ENCODE measurements at places on chromosomes 2 and 18.
A peak's percentile ranks its signal among the peaks of the same experiment; 100 is the strongest.

GRCh38 chr18:37684183-37684582, 118.6 kb upstream of the CELF4 start:
- no peak for DNase-seq

DNA sequence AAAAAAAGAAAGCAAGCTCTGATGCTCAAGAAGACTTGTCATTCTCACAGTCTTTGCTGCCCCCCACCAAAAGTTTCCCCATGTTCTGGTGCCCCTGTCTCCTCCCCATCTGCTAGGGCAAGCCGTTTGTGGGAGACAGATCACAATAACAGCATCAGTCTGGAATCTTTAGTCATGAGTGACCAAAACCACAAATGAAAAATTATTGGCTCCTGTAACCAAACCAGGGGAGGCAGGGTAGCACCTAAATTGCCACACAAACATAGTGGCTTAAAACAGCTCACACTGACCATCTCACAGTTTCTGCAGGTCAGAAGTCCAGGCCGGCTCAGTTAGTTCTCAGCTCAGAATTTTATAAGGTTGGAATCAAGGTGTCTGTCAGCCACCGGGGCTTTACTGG, 9.1 kb upstream of the B3GNT7 start:
- DNase-seq, result peak; percentile 44

DNA sequence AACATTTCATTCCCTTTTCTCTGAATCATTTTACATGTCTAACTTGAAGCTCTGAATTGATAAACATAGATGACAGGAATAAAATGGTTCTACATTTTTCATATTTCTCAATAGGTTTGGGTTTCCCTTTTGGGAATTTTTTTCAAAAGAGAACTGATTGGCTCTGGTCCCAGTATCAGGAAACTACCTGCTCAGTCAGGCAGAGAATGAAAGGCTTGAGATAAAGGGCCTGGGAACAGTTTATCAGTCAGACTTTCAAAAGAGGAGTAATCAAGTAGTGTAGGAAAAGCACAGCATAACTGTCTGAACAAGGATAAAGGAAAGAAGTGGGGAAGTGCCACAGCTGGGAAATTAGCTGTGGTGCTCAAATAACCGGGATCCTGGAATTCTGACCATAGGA, 28.3 kb upstream of the CCL20 start:
- DNase-seq, result no peak

GRCh38 chr2:42195559-42195958, 26.4 kb downstream of the EML4 start:
- DNase-seq, result peak; percentile 70

DNA sequence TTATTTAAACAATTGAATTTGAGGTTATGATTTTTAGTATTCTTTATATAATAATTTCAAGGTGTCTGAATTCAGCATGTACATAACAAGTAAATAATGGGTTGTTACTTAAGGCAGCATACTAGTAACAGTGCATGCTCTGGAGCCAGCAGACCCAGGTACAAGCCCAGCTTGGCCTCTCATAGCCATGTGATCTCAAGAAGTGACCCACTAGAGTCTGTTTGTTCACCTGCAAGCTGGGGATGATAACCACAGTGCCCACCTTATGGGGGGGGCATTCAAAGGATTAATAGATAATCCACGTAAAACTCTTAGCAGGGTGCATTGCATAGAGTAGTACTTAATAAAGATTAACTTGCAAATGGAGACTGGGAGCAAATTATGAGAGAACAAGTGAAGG, 163.6 kb downstream of the TRABD2A start:
- no peak for DNase-seq

DNA sequence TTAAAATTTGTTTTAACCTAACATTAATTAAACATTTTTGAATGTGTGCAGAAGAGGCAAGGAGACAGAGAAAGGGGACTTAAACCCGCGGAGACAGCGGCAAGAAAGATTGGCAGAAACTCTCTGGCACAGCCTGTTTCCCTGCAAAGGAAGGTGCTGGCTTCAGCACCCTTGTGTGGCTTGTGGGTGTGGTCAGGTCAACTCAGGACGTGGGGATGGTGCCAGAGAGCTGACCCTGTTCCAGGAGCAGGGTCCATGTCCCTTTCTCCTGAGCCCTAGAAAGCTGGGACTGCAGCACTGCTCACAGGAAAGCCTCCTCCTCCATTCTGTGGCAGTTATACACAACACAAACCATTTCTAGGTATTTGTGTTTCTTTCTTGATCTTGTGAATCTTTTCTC, 176.2 kb upstream of the ST6GAL2 start:
- no peak for DNase-seq

GRCh38 chr2:98698896-98699295, 32.0 kb downstream of the MGAT4A start:
- no peak for DNase-seq

GRCh38 chr2:157808421-157808820, 67.7 kb downstream of the ACVR1 start:
- DNase-seq, result no peak

GRCh38 chr2:8729939-8730338, 48.1 kb downstream of the ID2 start:
- no peak for DNase-seq

DNA sequence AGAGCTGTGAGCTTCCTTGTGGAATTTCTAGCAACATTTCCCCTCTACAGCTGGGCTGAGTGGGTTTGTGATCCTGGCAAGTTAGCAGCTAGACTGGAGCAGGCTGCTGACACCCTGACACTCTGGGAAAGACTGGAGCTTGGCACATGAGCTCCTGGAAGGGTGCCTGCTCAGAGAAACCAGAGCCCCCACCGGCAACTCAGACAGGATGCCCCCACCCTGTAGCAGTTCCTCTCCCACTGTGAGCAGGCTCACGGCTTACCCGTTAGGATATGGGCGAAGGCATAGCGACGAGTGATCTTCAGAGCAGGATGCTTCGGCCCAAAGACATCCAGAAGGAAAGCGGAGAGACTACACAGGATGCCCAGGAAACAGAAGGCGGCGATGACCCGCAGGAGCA, 11.2 kb downstream of the TMEM127 start:
- no peak for DNase-seq

DNA sequence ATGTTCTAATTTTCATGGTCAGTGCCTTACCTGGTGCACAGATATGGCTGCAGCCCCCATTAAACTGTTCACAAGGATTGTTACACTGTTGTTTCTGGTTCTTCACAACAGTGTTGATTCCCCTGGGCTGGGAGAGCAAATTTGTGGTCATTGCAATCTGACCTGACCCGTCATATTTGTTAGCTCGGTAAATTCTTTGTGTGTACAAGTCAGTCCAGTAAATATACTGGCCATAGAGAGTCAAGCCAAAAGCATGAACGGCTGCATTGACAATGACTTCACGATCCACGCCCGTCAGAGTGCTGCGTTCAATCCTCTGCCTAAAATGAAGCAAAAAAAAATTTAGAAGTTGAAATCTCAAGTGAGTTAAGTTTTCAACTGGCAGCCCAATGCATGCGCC, 134.6 kb downstream of the DHRS9 start:
- no peak for DNase-seq

DNA sequence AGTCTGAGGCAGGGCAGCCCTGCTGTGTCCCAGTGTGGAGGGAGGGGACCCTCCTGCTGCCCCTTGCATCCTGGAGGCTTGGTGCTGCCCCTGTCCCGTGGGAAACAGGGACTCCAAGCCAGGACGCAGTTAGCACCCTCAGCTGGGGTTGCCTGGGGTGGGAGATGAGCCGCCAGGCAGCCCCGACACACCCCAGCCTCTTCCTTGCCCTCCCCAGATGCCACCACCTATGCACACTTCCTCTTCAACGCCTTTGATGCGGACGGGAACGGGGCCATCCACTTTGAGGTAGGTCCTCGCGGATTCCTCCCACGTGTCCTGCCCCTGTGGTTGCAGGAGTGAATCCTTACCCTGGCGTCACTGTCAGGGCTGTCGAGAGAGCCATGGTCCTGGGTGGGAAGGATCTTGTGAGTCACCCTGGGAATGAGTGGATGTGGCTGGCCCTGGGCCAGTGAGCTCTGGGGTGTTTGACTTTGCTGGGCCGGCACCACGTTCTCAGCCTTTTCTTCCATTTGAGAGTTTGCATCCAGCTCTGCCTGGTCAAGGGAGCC, 27.5 kb upstream of the FAHD2A start:
- no peak for DNase-seq

DNA sequence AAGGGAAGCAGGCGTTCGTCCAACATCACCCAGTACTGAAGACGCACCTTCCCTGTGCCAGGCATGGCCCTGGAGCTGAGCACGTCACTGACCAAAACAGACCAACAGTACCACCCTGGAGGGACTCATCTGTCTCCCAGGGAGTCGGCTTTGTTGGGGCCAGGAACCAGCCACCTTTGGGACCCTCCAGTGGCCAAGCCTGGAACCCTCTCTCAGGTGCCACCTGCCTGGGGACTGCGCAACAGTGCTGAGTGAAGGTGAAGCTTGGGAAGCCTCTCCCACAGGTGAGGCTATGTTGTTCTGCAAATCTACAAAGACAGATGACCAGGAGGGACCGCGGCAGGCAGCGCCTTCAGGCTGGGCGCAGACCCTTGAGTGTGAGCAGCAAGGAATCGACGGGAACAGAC, 91.4 kb upstream of the OTOS start:
- no peak for DNase-seq

GRCh38 chr2:191676790-191677645, 918 bp upstream of the NABP1 start:
- DNase-seq, result peak; percentile 87

DNA sequence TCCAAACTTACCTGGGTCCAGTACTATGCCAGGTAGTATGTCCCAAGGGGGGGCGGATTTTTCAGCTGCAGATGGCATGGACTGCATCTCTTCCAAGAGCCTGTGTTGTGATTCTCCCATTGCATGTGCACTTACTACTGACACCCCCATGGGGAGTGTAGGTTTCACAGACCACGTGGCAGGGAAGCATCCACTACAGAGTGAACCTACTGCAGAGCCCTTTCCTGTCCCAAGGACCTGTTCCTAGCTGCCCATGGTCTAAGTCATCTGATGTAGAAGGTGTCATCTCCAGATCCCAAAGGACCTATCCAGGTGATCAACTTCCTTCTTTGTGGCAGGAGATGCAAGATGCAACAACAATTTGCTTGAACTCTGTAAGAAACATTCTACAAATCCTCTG, 9.9 kb upstream of the SULT1C3 start:
- DNase-seq, result no peak

DNA sequence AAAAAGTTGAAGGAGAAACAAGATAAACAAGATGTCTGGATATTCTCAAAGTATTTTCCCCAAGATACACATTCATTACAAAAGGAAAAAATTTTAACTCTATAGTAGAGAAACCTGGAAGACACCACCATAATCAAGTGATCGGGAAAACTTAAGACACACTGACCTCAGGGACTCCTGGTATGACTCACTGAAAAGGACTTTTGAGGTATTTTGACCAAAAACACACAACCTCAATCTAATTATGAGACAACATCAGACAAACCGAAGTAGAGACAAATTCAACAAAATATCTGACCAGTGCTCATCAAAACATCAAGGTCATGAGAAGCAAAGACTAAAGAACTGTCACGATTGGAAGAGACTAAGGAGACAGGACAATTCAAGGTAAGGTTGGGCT, 34.7 kb downstream of the LPIN2 start:
- peak; percentile 43 for DNase-seq

GRCh38 chr18:44051026-44051425, 629.7 kb upstream of the SETBP1 start:
- DNase-seq, result peak; percentile 11

DNA sequence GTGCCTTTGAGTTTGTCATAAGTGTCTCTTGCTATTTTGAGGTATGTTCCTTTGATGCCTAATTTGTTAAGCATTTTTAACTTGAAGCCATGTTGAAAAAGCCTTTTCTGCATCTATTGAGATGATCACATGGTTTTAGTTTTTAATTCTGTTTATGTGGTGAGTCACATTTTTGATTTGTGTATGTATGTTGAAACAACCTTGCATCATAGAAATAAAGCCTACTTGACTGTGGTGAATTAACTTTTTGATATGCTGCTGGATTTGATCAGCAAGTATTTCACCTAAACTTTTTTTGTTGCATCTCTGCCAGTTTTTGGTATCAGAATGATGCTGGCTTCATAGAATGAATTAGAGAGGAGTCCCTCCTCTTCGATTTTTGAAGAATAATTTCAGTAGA, 469.7 kb downstream of the CDH2 start:
- peak; percentile 82 for DNase-seq

DNA sequence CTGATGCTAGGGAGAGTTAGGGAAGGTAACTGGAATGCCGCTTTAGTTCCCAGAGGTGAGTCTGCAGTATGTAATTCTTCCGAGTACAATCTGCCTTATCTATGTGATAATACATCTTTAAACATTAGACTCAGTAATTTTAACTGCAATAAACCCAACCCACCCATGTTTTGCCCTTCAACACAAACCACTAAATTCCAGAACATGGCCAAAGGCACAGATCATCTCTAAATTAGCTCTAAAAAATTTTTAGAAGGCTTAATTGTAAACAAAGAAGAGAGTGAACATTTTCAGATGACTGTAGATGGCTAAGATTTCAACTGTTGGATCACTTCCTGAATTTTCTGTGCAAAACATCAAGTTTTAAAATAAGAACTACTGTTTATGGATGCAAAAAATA, 488.7 kb upstream of the ID2 start:
- DNase-seq, result peak; percentile 47

GRCh38 chr2:164777847-164778461, 63.7 kb downstream of the COBLL1 start:
- no peak for DNase-seq

- DNase-seq, result no peak
Measured at GRCh38 chr2:129296806-129297205, 682.7 kb upstream of the RAB6C start.

GRCh38 chr2:127986548-127987079, 41.2 kb downstream of the SAP130 start:
- no peak for DNase-seq

DNA sequence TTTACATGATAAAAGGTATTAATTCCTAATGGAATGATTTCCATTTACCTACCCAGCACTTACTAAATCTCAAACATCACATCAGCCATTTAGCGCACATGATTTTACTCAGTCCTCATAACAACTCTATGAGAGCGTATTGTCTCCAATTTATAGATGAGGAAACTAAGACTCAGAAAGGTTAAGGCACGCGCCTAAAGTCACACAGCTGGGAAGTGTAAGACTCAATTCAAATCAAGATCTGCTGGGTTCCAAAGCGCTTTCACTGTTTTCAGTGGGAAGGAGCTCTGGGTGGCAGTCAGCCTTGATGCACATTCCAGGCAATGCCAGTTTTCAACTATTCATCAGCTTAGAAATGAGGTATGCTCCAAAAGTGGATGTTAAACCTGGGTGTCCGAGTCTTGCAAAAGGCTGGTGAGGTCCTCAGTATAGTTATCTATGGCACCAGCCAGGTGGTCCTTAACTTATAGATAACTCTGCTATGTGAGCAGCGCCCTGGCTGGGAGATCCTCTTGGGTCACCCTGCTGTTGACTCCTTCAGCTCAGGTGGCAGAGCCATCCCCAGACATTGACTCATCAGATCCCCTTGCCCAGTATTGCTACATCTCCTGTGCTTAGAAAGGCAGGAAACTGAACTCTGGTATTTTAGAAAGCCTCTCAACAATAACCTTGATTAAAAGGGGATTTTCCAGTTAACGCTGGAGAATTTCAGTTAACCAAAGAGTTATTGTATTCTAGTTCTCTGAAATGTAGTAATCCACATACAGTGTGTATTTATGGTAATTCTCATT, 47.1 kb downstream of the SLC4A1AP start:
- peak; percentile 56 for DNase-seq

Measured in adipocyte (in vitro differentiated cells).